CD8-positive, alpha-beta memory T cell (primary cell): ENCODE measurements at places on chromosomes 12 and 14.

- DNase-seq, result no peak
Observed at GRCh38 chr14:74571901-74572725, 39.9 kb downstream of the LTBP2 start.

- no peak for DNase-seq
Observed at GRCh38 chr12:99498756-99499155, 148.8 kb upstream of the GARIN6 start.

GRCh38 chr14:100402631-100403030 is 79.5 kb downstream of the SLC25A47 start:
- no peak for DNase-seq

GRCh38 chr12:15525441-15525840 is 203.1 kb downstream of the PTPRO start:
- DNase-seq, result no peak

GRCh38 chr14:38737686-38738407 is 365.2 kb downstream of the SEC23A start:
- no peak for DNase-seq

- DNase-seq, result no peak
Observed at GRCh38 chr12:75341873-75342272, 7.4 kb downstream of the GLIPR1L1 start.

DNA sequence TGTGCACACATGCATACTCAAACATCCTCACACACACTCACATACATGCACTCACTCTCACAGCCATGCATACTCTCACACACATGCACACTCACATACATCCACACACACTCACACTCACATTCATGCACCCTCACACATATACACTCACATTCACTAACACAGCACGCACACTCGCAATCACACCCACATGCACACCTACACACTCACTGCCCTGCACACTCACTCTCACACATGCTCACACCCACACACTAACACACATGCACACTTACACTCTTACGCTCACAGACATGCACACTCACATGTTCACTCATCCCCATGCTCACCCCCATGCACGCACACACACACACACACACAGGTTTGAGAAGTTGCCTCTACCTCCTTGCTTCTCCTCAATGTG is 63.2 kb upstream of the SFSWAP start:
- no peak for DNase-seq

DNA sequence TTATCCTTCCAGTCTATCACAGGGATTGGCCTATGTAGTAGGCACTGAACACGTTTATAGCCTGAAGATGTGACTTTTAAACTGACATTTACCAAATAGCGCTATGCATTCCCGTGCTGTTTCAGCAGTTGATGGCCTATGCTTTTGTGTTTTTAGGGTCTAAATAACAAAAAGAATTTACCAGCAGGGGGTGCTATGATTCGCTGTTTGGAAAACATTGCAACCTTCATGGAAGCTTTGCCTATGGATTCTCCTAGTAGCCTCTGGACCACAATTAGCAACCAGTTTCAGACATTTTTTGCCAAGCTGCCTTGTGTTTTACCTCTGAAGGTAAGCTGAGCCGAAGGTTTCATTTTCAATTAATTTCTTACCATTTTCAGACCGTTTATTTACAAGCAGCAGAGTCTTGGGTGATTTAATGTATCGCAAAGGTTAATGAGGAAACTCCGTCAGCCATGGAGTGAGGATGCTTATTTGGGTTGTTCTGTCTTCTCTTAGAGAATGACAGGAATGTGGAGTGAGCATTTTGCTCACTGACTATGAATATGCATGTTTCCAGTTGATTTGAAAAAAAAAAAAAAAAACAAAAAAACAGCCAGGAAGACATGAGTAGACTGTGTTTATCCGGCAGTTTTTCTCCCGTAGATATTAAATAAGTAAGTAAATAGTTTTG is 133.1 kb downstream of the PRIMA1 start:
- no peak for DNase-seq

- DNase-seq, result no peak
Observed at GRCh38 chr12:79309039-79309438, 381.7 kb downstream of the PAWR start.

GRCh38 chr12:45928309-45928708 is 62.1 kb downstream of the SCAF11 start:
- DNase-seq, result no peak

- DNase-seq, result no peak
Observed at GRCh38 chr14:68986926-68987652, 8.0 kb upstream of the ACTN1 start.

- DNase-seq, result no peak
Observed at GRCh38 chr12:31526158-31526546, 64.8 kb downstream of the DENND5B start.

DNA sequence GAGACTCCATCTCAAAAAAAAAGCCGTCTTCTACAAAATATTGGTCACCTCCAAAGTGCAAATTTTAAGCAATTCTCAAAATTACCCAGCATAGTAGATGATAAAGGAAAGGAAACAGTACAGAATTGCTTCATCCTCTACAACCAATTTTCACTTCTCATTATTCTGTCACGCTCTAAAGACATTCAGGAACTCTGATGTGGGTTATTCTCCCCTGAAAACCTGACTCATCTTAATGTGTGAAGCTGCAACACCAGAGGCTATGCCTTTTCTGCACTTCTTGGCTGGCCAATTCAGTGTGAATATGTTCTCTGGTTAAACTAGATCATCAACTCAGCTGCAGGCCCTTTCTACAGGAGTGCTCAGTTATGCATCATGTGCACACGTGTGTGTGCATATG is 11.0 kb downstream of the PTGER2 start:
- no peak for DNase-seq

DNA sequence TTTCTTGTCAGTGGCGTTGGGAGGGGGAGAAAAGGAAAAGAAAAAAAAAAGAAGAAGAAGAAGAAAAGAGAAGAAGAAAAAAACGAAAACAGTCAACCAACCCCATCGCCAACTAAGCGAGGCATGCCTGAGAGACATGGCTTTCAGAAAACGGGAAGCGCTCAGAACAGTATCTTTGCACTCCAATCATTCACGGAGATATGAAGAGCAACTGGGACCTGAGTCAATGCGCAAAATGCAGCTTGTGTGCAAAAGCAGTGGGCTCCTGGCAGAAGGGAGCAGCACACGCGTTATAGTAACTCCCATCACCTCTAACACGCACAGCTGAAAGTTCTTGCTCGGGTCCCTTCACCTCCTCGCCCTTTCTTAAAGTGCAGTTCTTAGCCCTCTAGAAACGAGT is 1.9 kb downstream of the ASCL1 start:
- no peak for DNase-seq
